ENCODE measurements at places on chromosomes 7 and 10. TPM values are rescaled to one million over a fixed set of nuclear protein-coding genes. Genes with fewer than 3 reads are reported as not detected.

ADRB1 gene
- 0.17 TPM for total RNA-seq

NPY gene
- 1.0 TPM for total RNA-seq

MYOZ1 gene
- total RNA-seq: 2.7 TPM

- H3K27ac ChIP-seq: no peak overlapping the region
- H3K36me3 ChIP-seq: no peaks in the 10 kb centered on the region
- H3K4me1 ChIP-seq: no peaks in the 10 kb centered on the region
- H3K27me3 ChIP-seq: no peaks in the 10 kb centered on the region
These were observed 21.9 kb upstream of the CDCA7L start for GRCh38 chr7:21967598-21968003.

- no peak overlapping the region for H3K4me3 ChIP-seq
- no peaks in the 10 kb centered on the region for H3K4me1 ChIP-seq
- H3K27ac ChIP-seq: no peak overlapping the region
- no peak for DNase-seq
- H3K36me3 ChIP-seq: no peaks in the 10 kb centered on the region
- H3K27me3 ChIP-seq: no peaks in the 10 kb centered on the region
These were observed 363.9 kb upstream of the MGMT start for GRCh38 chr10:129102906-129103693.

GPNMB gene
- 0.52 TPM for total RNA-seq

- H3K27me3 ChIP-seq: no peaks in the 10 kb centered on the region
- no peak overlapping the region for H3K27ac ChIP-seq
- no peak overlapping the region for H3K4me3 ChIP-seq
- H3K4me1 ChIP-seq: no peaks in the 10 kb centered on the region
These were observed 31.4 kb upstream of the NPVF start for GRCh38 chr7:25259487-25260243.

GRCh38 chr7:146736446-146737190, 620.0 kb downstream of the CNTNAP2 start:
- H3K27ac ChIP-seq: no peak overlapping the region
- no peaks in the 10 kb centered on the region for H3K4me1 ChIP-seq
- no peaks in the 10 kb centered on the region for H3K36me3 ChIP-seq
- H3K27me3 ChIP-seq: no peaks in the 10 kb centered on the region
- no peak overlapping the region for H3K4me3 ChIP-seq
